ENCODE measurements at places on chromosomes 2 and 18.

GRCh38 chr2:158115202-158115767, 13.6 kb downstream of the UPP2 start:
- no peak for DNase-seq

GRCh38 chr2:118980573-118980972, 38.6 kb downstream of the MARCO start:
- no peak for DNase-seq

- peak; percentile 79 for DNase-seq
Observed at GRCh38 chr2:237895544-237896506, 36.4 kb downstream of the RAMP1 start.

DNA sequence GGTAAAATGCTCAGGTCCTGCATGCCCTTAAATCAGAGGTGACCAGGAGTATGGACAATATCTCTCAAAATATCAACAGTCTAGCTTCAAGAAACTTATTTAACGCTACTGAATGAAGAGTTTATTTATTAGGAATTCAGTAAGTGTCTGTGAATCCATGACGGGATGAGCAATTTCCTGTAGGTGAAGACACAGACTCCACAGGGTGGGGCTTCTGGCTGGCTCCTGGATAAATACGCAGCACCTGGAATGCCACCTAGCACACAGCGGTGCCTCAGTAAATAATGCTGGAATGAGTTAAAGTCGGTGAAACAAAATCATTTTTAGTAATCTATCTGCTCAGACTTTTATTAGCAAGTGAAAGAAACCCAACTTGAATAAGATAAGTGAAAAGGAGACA, 29.4 kb upstream of the MBP start:
- DNase-seq: no peak

DNA sequence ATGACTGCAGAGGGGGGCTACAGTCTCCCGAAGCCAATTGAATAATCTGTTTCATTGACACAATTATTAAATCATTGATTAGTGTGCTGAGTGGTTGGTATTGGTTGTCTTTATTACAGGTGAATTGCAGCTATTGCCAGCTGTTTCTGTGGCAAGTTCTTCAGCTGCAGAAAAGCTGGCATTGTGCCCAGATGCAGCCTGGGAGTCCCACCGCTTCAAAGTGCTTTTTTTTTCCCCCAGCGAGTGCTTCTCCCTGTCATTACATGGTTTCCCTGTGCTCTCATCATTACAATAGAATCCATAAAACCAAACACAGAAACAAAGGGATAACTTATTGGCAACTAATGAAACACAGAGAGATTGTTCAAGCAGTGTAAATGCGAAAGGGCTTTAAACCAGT, 164.7 kb downstream of the GRB14 start:
- DNase-seq: no peak
